ENCODE measurements at places on chromosomes 1 and 21. TPM values are rescaled to one million over a fixed set of nuclear protein-coding genes. Genes with fewer than 3 reads are reported as not detected.

PGLYRP3 gene
- not detected for total RNA-seq

GRCh38 chr1:226560243-226560642, 11.7 kb downstream of the STUM start:
- ATAC-seq = no peak

- ATAC-seq = no peak
Measured at GRCh38 chr1:115727706-115728249, 40.7 kb downstream of the CASQ2 start.

- no peak for ATAC-seq
Measured at GRCh38 chr1:29462096-29462495, 225.8 kb downstream of the PTPRU start.

DNA sequence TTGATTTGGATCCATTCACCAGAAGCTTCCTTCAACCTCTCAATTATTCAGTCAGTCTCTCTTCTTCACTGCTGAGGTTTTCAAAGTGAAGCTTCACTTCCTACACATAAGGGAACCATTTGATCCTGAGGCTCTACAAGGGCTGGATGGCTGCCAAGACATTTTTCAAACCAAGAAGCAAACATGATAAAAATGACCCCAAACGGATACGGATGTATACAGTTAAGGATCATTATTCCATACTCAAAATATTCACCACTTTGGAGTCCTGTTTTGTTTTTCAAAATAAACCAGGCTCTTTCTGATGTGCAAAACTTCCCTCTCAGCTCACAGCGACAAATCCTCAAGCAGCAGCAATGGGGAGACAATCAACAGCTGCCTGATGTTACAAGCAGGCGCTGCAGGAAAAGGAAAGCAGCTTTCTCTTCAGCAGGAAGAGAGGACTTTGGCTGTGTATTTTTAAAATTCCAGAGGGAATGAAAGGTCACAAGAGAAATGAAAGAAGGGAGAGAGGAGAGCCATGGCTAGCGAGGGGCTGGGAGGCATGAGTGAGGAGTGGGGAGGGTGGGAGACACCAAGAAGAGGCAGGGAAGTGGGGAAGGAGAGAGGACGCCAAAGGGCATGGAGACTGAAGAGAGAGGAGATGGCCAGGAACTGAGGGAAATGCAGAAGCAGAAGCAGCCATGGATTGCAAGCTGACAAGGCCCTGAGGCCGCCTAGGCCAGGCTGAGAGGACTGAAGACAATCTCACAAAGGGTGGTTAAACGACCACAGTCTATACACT, 145.4 kb downstream of the SLC45A1 start:
- ATAC-seq = peak; percentile 45

GRCh38 chr1:41400225-41400624, 39.0 kb downstream of the FOXO6 start:
- no peak for ATAC-seq

GRCh38 chr1:100188617-100189016, 10.6 kb upstream of the LRRC39 start:
- no peak for ATAC-seq
